ENCODE measurements at places on chromosomes 6 and 20.

- DNase-seq: no peak
Observed at GRCh38 chr20:50293284-50294139, 102.9 kb downstream of the CEBPB start.

GRCh38 chr6:53264915-53265607 is 83.7 kb downstream of the ELOVL5 start:
- DNase-seq: no peak

- DNase-seq: no peak
Observed at GRCh38 chr6:44086931-44087574, 40.2 kb downstream of the MRPL14 start.

- no peak for DNase-seq
Observed at GRCh38 chr20:60806354-60806753, 445.7 kb upstream of the CDH4 start.

DNA sequence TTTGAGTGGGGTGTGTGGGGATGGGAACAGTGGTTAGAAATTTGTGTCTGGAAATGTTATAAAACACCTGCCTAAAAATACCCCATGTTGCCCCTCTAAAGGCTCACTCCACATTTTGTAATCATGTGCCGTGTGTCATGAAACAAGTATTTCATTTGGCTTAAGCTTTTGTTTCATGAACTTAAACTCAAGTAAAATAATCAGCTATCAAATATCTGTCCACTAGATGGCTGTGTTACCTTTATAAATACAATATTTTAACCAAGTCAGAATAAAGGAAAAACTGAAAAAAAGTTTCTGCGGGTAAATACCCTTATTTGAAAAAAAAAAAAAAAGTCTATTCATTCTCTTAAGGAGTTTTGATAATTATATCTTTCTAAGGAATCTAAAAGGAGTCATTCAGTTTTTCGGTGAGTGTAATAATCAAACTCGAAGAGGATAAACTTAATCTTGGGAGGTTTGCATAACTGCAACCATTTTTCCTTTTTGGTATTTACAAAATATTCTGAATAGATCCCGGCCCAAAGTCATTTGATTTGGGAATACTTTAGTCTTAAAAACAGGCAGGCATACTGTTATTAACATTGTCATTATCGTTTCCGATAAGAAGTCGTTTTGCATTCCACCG is 29.9 kb upstream of the MTRF1L start:
- DNase-seq: no peak

- no peak for DNase-seq
Observed at GRCh38 chr6:11824986-11825385, 46.4 kb upstream of the ADTRP start.

DNA sequence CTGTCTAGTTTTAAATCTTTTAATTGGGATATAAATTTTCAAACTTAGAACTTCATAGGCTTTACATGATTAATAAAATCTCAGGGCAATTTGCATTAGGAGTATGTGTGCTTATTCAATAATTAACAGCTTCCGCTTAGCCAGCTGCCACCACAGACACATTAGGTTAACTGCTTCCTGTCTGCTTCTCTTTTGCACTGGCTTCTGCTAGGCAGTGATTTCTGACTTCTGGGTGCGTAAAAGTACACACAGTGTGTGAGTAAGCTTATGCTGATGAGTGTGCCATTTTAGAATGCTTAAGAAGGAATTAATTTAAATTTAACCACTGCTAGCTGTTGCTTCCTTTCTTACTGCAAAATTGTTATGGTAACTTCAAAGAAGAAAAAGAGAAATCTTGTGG is 73.9 kb downstream of the F13A1 start:
- DNase-seq: no peak

- DNase-seq: peak; percentile 42
Observed at GRCh38 chr6:16409531-16410441, 171.4 kb downstream of the GMPR start.

- no peak for DNase-seq
Observed at GRCh38 chr6:139981768-139982181, 607.3 kb upstream of the CITED2 start.

GRCh38 chr20:12925210-12925755 is 83.5 kb upstream of the SPTLC3 start:
- peak; percentile 1 for DNase-seq

- DNase-seq: no peak
Observed at GRCh38 chr20:41223112-41223511, 85.8 kb downstream of the PLCG1 start.

DNA sequence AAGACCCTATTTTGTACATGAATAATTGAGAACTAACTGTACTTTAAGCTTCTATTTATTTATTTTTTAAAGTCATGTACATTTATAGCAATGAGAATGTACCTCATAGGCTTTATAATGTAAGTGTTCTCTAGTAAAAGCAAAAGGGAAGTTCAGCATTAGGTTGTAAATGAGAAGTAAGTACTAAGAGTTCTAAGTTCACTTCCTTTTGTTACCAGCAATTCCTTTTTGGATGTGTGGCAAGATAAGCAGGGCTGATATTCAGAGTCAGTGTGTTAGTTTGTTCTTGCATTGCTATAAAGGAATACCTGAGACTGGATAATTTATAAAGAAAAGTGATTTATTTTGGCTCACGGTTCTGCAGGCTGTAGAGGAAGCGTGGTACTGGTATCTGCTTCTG is 54.0 kb upstream of the CCN2 start:
- DNase-seq: no peak

DNA sequence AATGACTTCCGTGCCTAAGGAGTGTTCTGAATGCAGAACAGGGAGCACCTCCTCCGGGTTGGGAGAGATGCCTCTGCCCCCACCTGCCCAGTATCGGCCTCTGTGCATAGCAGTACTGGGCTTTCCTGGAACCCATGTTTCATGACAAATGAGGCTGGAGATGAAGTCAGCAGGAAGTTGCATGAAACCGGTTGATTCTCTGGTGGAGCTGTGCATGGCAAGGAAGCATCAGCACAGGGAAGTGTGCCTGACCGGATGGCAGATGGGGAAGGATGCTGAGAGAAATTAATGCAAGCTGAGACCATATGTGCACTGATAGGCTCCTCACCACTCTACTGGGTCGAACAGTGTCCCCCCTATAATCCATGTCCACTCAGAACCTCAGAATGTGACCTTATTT is 155.5 kb downstream of the CDH26 start:
- no peak for DNase-seq

GRCh38 chr6:1781152-1781816 is 171.6 kb downstream of the FOXC1 start:
- DNase-seq: no peak

DNA sequence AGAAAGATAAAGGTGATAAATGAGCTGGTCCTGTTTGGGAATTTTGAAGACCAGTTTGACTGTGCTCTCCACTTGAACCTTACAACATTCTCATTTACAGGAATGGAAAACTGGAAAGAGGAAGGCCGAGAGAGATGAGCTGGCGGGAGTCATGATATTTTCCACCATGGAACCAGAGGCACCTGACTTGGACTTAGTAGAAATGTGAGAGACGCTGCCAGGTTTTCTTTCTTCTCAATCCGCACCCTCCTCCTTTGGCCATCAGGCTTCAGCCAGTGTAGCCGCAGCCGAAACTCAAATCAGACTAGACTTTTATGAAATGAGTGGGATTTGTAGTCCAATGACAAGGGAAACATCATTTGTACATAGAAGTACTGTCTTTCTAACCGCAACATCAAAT is 54.7 kb upstream of the SYNJ2 start:
- no peak for DNase-seq

Measured in stimulated activated CD8-positive, alpha-beta memory T cell treated with anti-CD3 and anti-CD28 coated beads, Interleukin-4, amount 100 ng/mL, for 24 hours (primary cell).